CD4-positive, alpha-beta memory T cell (primary cell): ENCODE measurements at places on chromosomes 1 and 21. TPM values are rescaled to one million over a fixed set of nuclear protein-coding genes. Genes with fewer than 3 reads are reported as not detected.

Gene CHODL
- 0.42 TPM for polyA plus RNA-seq

Gene CCDC185
- not detected for polyA plus RNA-seq

Gene RCC2
- 6.7 TPM for polyA plus RNA-seq

Gene MAP10
- 1.9 TPM for polyA plus RNA-seq

- no peak for DNase-seq
Measured at GRCh38 chr1:109901141-109901523, 9.5 kb upstream of the CSF1 start.

DNA sequence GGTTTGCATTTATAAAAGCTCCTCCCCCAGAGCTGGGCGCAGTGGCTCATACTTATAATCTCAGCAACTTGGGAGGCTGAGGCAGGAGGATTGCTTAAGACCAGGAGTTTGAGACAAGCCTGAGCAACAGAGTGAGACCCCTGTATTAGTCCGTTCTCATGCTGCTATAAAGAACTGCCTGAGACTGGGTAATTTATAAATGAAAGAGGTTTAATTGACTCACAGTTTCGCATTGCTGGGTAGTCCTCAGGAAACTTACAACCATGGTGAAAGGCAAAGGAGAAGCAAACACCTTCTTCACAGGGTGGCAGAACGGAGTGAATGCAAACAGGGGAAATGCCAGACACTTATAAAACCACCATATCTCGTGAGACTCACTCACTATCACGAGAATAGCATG is 52.5 kb downstream of the ZNF684 start:
- DNase-seq = no peak

DNA sequence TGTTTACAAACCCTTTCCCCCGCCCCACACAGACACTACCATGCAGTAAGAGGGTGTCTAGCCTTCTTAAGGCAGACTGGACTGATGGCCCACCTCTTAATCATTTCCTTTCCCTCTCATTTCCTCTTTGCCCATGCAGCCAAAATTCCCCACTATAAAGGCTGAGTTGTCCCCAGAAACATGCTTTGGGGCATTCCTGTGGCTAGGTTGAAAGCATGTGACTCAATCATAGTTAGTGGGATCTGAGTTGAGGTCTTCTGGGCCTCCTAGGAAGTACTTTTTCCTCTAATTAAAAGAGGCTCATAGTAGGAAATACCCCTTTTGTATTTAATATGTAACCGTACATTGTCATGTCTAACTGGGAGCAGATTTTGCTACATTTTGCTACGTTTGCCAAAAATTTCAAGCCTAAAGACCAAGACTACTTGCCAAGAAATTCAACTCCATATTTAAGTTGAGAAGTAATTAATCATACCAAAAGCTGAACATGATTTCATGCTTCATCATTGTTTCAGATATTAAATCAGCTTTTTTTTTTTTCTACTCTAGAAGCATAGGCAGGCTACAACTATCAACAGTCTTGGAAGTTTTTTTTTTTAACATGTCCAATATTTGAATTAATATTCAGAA is 174.7 kb downstream of the ADGRL4 start:
- DNase-seq = no peak

DNA sequence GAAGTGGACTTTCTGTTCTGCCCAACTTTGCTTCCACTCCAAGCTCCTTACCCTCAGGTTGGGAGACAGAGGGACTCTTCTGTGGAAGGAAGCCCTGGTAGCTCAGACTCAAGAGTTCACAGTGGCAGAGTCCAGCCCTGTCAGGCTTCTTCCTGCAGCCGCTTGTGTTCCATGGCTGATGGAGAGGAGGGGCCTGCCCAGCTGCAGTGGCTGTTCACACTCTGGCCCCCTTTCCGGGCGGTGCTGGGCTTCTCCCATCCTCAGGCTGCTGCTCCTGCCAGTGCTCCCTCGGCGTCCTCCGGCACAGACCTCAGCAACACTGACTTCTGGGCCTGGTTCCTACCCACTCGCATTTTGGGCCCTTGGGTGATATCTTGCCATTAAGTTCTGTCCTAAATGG is 4.0 kb downstream of the KRTAP10-1 start:
- DNase-seq = no peak

DNA sequence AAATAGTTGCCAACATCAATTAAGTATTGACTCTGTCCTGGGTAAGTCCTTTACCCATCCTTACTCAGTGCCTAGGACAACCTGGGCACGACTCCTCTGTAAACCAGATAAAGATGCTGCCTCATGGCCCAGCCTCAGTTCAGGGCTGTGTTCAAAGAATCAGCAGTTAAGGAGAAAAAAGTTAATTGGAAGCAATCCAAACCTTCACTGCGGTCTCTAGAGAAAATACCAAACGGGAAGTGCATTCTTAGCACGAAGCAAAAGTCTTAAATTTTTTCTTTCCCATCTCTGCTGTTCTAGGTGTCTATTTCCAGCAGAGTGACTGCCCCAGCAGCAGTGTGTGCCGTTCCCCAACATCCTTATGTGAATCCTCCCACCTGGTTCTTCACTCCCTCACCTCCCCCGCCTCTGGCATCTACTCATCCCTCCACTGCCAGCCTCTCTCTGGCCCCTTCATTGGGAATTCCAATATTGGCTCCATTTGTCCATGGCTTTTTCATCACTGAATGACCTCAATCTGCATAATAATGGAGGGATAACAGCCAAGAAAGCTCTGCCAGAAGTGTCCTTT is 23.2 kb downstream of the KANK4 start:
- peak; percentile 31 for DNase-seq

GRCh38 chr1:50704126-50704525 is 255.9 kb downstream of the FAF1 start:
- peak; percentile 10 for DNase-seq

DNA sequence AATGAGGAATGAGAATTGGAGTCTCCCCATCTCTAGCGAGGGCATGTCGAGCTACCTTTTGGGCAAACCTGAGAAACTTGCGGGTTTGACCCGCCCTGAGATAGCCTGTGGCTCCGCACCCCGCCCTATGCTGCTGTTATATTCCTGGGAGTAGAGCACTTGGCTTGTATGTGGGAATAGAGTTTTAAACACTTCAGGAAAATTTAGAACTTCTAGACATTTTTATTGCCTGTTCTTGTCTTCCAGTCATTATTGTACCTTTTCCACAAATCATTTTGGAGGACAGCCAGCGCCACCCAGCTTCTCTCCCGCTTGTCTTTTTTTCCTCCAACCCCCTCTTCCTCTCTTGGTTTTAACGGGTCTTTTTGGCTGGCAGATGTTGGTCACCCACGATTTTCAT is 738 bp downstream of the GNPAT start:
- no peak for DNase-seq

DNA sequence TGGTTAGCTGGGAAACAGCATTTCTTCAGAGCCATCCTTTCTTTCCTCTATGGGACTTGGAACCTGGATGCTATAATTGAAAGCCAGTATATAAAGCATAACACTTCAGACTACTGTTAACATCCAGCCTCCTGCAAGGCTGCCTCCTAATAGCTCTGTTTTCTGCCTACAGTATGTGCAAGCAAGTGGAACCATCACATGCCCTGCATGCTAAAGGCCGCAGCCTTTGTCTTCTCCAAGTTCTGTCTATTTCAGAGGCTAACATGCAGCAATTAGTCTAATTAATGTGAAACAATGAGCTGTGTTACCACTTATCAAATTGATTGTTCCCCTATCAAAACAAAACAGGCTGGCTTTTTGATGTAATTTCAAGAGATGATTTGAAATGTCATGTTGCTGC is 82.7 kb upstream of the ESRRG start:
- DNase-seq = no peak

DNA sequence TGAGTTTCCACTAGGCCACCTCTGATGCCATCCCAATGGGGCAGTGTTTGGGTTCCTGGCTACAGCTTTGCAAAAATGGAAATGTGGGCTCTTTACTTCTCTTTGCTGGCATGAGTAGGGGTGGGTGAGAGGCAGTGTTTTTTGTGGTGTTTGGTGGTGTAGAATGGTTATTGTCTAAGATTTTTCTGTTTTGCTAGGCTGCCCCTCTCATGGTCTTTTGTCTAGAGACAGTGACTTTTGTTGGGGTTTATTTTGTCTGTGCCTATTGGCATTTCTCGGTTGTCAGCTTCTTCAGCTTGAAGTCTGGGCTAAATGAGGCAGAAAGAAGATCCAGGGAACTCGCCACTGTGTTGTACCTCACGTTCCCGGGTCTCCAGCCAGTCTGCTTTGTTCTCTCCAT is 112.1 kb downstream of the CENPF start:
- DNase-seq = no peak

DNA sequence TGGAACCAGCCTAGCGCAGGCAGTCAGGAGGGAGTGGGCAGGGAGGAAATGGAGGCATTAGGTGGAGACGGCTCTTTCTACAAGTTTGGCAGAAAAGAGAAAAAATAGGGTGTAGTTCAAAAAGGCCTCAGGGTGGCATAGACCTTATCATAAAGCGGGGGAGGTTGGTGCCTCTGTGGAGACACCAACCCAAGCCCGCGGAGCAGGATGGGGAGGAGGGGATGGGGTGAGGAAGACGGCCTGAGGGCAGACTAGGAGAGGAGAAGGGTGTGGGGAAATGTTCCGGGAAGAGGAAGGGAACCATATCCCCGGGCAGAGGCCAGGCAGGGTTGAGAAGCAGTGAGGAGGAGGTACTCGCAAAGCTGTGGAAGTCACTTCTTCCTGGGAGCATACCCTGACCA is 17.4 kb upstream of the SHE start:
- no peak for DNase-seq

- DNase-seq = no peak
Measured at GRCh38 chr1:158509471-158510156, 37.6 kb downstream of the OR10R2 start.

DNA sequence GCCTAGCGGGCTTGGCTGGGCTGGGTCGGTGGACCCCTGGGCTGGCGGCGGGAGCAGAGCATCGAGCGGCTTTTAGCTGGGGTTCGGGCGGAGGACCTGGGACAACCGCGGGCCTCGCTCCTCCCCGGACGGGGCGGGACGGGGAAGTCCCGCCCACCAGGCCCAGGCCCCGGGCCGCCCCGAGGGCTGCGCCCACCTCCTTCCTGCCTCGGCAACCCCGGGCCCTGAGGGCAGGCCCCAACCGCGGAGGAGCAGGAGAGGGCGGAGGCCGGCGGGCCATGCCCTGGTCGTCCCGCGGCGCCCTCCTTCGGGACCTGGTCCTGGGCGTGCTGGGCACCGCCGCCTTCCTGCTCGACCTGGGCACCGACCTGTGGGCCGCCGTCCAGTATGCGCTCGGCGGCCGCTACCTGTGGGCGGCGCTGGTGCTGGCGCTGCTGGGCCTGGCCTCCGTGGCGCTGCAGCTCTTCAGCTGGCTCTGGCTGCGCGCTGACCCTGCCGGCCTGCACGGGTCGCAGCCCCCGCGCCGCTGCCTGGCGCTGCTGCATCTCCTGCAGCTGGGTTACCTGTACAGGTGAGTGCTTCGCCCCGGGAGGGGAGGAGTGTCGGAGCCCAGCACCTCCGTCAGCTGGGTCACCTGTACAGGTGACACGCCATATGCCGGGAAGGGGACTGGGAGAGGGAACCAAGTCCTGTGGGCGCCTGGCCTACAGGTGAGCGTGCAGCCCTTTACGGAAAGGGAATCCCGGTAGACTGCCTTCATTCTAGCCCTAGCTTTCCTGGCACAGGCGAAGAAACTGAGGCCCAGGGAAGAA is at the start of gene XKR8:
Gene XKR8 (plus strand): TSS at position 182 of the 812 bp plus-strand sequence. CDS start 97 bp downstream, at position 279.
- peak; percentile 88 for DNase-seq

DNA sequence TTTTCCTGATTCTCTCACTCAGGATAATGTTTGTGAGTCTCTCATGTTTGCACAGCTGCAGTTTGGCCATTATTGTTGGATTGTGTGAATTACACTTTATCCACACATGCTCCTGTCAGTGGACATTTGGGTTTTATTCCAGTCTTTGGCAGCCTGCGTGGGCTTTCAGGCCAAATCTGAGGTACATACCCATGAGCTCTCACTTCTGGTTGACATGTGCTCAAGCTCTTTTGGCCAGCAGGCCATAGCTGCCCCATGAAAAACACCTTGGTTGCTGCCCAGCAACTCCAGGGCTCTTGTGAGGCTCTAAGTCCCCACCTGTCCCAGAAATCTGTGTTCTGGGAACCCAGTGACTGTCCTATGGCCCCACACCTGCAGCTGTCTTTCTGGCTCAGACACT is 124.5 kb upstream of the GALNT2 start:
- no peak for DNase-seq

DNA sequence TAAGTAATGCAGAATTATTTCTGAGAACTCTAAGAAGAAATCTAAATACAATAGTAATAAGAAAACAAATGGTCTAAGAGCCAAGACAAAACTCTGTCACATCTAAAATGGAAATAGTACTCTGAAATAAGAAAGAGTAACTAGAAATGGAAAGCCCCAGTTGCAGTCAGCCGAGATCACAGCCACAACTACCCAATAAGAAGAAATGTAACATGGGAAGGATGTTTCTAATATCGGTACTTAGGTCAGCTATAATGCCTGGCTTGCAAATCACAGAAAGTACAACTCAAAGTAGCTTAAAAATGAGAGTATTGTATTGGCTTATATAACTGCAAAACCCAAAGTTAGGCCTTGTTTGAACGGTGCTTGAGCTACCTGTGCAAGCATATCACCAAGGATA is 58.6 kb upstream of the USP25 start:
- DNase-seq = no peak

GRCh38 chr1:224762701-224763100 is 146.6 kb downstream of the CNIH3 start:
- no peak for DNase-seq

- DNase-seq = no peak
Measured at GRCh38 chr21:31078796-31079195, 40.5 kb upstream of the KRTAP19-8 start.

DNA sequence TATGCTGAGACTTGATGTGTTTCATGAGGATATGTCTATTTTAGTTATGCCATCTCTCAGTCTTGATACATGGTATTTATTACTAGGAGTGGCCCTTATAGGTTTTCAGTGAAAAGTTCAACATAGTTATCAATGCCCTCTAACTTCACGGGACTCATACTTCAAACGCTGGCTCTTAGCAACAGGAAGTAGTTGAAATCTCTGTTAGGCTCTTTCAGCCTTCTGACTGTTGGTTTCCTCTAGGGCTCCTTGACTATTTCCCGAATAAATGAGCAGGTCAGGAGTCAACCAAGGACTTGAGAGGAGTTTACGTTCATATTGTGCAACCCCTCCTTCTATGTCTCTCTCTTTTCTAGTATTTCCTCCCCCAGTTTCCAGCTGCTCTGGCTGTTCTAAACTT is 141.8 kb downstream of the RGS7 start:
- no peak for DNase-seq

- DNase-seq = no peak
Measured at GRCh38 chr1:111878649-111879048, 110.8 kb downstream of the KCND3 start.
